ENCODE measurements at places on chromosomes 1 and 21.

- DNase-seq: no peak
Observed at GRCh38 chr21:34307991-34308532, 55.7 kb upstream of the KCNE2 start.

GRCh38 chr1:176938375-176938774, 226.1 kb downstream of the ASTN1 start:
- no peak for DNase-seq

- peak; percentile 77 for DNase-seq
Observed at GRCh38 chr1:155206891-155207805, 549 bp downstream of the THBS3 start.

DNA sequence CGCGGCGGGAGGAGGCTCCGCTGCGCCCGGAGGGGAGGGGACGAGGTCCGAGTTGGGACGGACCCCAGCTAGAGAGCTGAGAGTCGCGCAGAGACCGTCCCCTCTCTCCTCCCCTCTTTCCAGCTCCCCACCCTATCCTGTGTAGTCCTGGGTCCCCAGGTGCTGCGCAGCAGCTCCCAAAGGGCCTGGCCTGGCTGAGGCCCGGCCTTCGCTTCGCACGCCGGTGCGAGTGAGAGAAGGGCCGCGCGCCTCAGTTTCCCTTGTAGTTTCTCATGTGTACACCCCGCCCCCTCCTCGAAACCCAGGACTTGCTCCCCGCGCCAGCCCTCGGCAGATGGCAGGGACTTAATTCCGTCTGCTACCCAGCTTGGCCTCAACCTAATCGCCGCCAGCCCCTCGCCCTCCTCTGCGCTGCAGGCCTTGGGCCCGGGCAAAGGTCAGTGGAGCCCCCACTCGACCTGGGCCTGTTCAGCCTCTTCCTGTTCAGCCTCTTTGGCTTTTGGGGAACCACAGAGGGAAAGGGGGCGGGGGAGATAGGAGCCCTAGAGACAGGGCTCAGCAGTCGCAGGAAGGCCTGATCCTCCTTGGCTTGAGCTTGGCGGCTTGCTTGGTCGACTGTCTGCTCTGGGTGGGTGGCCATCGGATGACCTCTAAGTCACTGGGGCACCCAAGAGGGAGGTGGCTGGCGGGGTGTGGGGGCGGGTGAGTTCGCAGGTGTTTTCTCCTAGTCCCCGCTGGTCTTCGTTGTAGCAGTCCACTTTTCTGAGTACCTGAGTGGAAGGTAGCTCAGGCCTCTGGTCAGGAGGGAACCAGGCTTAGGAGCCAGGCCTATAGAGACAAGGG, 1.0 kb downstream of the ZNF687 start:
- peak; percentile 63 for DNase-seq

DNA sequence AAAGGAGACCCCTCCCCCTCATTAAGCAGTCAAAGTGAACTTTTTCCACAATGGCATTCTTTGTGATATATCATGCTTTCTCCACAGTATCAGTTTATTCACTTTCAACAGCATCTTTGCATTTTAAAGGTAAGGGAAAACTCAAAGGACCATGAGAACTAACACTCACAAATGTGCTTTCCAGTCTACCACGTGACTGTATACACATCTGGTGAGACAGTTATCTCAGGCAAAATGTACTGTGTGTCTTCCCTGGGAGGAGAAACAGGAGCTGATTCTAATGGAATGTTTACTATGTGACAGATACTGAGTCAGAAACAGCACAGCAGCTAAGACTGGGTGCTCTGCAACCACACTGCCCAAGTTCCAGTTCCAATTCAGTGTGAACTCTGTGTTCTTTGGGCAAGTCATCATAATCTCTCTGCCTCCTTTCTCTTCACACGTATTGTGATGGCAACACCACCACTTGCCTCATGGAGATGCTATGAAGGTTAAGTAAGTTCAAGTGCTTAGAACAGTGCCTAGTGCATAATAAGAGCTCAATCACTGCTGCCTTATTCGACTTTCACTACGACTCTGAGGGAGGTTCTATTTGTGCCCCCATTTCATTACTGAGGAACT, 79.0 kb downstream of the SLC45A1 start:
- DNase-seq: no peak

All from AML-193 (cell line).